ENCODE measurements at places on chromosomes 1 and 21. TPM values are rescaled to one million over a fixed set of nuclear protein-coding genes. Genes with fewer than 3 reads are reported as not detected.

FNDC5 gene
- not detected for total RNA-seq

KCNN3 gene
- total RNA-seq = not detected

GJA4 gene
- not detected for total RNA-seq

FAM151A gene
- total RNA-seq = not detected

ADGRL2 gene
- total RNA-seq = not detected

DNA sequence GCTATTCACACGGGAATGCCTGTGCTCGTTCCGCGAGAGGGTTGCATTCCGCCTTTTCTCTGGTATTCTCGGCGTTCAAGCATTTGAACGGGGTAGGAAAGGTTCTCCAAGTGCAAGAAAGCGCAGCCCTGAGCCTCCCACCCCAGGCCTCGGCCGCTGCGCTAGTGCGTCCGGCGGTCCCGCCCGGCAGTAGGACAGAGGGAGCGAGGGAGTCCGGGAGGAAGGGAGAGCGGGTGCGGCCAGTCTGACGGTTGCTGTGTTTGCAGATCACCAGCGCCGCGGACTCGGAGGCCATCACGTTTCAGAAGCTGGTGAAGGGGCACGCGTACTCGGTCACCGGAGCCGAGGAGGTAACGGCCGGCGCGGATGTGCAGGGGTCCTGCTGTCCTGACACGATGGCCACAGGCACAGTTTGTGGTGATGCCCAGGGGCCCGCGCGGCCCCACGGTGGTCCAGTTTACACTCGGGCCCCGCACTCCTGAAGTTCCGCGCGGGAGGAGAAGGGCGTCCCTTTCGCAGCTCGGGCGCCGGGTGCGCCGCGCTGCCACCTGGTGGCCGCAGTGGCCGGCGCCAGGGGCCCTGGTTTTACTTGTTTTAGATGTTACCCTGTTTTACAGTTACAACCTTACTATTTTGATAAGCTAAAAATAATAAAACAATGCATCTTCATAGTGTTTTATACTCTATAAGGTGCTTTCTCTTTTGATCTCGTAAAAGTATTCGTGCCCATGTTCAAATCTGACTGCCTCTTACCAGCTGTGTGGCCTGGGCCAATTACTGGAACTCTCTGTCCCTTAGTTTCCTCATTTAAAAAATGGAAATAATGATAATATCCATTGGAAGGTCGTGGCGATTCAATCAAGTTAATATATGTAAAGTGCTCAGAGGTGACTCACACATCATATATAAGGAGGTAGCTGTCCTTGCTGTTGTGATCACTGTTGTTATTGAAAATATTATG, 36.7 kb downstream of the CAPN2 start:
- H3K4me1 ChIP-seq = peaks cover 15% of the 10 kb centered on the region
- peak; percentile 65 for DNase-seq
- H3K4me3 ChIP-seq = peak overlapping the region; percentile 56
- no peak overlapping the region for H3K27ac ChIP-seq
- peaks cover 73% of the 10 kb centered on the region for H3K36me3 ChIP-seq

- no peak for DNase-seq
- peaks cover 59% of the 10 kb centered on the region for H3K36me3 ChIP-seq
- H3K4me3 ChIP-seq = no peak overlapping the region
- H3K27me3 ChIP-seq = no peaks in the 10 kb centered on the region
These were observed 52.3 kb downstream of the ITPKB start for GRCh38 chr1:226686440-226687425.

DNA sequence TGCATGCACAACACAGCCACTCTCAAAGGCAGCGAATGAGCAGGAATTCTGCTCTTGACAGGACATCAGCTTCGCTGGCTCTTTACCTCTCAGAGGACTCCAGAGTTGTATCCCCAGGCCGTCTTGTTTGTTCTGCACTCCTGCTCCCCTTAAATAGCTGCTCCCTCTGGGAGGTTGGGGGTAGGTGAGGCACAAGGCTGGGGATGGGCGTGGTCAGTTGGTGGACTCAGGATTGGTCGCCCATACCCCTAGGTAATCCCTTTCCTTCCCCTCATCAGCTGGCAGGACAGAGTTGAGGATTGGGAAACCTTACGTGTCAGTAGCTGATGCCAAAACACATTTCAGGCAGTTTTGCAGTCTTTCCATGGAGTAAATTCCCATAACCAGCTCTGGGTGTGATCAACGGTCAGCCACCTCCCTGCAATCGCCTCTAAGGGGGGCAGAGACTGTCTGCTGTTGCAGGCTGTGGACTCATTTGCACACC, at the start of gene PLA2G2A:
Gene PLA2G2A, minus strand, starts transcription at position 125 of the 484 bp plus-strand sequence. CDS start 845 bp downstream, outside the sequence.
- no peaks in the 10 kb centered on the region for H3K36me3 ChIP-seq
- no peak for DNase-seq
- H3K27ac ChIP-seq = no peak within 1 kb of the TSS
- H3K4me1 ChIP-seq = no peaks in the 10 kb centered on the region
- no peak within 1 kb of the TSS for H3K4me3 ChIP-seq
- H3K27me3 ChIP-seq = peaks cover 21% of the 10 kb centered on the region

- no peak overlapping the region for H3K27ac ChIP-seq
- no peaks in the 10 kb centered on the region for H3K36me3 ChIP-seq
- peaks cover 5% of the 10 kb centered on the region for H3K27me3 ChIP-seq
- no peaks in the 10 kb centered on the region for H3K4me1 ChIP-seq
These were observed 180.4 kb downstream of the FOXD2 start for GRCh38 chr1:47618222-47618720.

DNA sequence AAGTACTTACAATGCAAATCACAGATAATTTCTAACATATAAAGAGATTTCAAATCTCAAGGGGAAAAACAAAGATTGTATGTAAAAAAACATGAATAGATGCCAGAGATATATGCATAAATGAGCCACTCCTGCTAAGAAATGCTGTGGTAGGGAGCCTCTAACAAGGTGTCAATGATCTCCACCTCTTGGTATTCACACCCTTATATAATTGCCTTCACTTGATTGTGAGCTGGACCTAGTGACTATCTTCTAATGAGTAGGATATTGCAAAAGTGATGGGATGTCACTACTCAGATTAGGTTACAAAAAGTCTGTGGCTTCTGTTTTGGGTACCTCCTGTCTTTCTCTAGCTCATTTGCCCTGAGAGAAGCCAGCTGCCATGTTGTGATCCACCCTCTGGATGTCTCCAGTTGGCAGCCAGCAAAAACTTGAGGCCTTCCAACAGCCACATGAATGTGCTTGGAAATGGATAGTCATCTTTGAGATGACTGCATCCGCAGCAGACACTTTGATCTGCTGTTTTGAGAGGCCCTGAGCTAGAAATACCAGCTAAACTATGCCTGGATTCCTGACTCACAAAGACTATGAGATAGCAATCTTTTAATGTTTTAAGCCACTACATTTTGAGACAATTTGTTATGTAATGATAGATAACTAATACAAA, 196.1 kb upstream of the FGGY start:
- peaks cover 5% of the 10 kb centered on the region for H3K27me3 ChIP-seq
- H3K4me3 ChIP-seq = no peak overlapping the region
- DNase-seq = no peak

DNA sequence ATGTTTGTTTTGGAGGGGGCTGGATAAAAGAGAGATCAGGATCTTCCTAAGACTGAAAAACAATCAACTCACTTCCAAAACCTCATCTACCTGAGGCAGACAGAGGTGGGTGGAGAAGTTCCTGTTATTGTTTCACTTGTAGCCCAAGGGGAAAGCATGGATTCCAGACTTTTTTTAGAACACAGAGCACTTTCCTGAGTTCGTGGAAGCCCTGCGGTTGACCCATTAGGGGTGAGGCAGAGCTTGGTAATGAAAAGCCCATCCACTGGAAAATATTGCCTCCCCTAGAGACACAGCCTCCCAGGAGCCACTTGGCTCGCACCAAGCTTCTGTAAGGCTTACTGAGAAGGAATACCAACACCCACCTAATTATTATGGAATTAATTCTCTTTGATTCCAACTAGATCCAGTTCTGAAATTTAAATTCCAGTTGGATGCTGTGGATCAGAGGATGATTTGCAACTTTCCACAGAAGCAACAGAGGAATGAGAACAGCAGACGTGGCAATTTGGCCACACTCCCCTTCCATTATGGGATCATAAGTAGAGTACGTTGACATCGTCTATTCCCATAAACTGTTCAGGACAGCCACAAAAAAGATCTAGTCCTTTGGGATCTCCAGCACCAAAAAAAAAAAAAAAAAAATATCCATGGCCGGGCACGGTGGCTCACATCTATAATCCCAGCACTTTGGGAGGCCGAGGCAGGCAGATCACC, 4.1 kb upstream of the PEF1 start:
- no peak for DNase-seq
- no peak overlapping the region for H3K4me3 ChIP-seq
- H3K27me3 ChIP-seq = no peaks in the 10 kb centered on the region
- peaks cover 21% of the 10 kb centered on the region for H3K4me1 ChIP-seq
- H3K27ac ChIP-seq = no peak overlapping the region
- no peaks in the 10 kb centered on the region for H3K36me3 ChIP-seq

- H3K4me3 ChIP-seq = no peak overlapping the region
- peaks cover 2% of the 10 kb centered on the region for H3K36me3 ChIP-seq
- no peaks in the 10 kb centered on the region for H3K27me3 ChIP-seq
- peaks cover 15% of the 10 kb centered on the region for H3K4me1 ChIP-seq
These were observed 244.3 kb downstream of the SLC45A1 start for GRCh38 chr1:8562222-8562621.

DNA sequence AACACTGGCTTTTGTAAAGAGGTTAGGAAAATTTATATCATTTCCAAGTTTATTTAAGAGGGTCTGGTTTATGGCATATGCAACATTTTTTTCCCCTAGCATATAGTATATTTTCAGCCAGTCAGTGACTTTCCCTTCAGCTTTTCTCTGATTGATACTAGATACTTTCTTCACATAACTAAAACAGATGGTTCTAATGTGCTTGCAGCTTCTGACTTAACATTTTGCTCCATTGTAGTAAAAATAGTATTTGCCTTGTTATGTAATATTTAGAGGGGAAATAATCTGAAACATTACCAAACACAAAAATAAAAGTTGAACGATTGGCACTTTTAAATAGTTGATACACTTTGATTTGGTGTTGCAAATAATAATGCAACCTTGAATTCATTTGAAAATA, 191.7 kb downstream of the GPR52 start:
- H3K27ac ChIP-seq = no peak overlapping the region
- no peaks in the 10 kb centered on the region for H3K4me1 ChIP-seq
- no peak for DNase-seq
- H3K4me3 ChIP-seq = no peak overlapping the region
- no peaks in the 10 kb centered on the region for H3K27me3 ChIP-seq

GRCh38 chr1:47659146-47659545, 221.3 kb downstream of the FOXD2 start:
- DNase-seq = no peak
- no peak overlapping the region for H3K4me3 ChIP-seq
- H3K4me1 ChIP-seq = peaks cover 10% of the 10 kb centered on the region
- no peak overlapping the region for H3K27ac ChIP-seq
- H3K27me3 ChIP-seq = peaks cover 25% of the 10 kb centered on the region
- H3K36me3 ChIP-seq = no peaks in the 10 kb centered on the region

GRCh38 chr1:64790832-64791487, 46.1 kb downstream of the RAVER2 start:
- no peaks in the 10 kb centered on the region for H3K4me1 ChIP-seq
- peaks cover 2% of the 10 kb centered on the region for H3K36me3 ChIP-seq
- no peaks in the 10 kb centered on the region for H3K27me3 ChIP-seq
- H3K4me3 ChIP-seq = no peak overlapping the region

DNA sequence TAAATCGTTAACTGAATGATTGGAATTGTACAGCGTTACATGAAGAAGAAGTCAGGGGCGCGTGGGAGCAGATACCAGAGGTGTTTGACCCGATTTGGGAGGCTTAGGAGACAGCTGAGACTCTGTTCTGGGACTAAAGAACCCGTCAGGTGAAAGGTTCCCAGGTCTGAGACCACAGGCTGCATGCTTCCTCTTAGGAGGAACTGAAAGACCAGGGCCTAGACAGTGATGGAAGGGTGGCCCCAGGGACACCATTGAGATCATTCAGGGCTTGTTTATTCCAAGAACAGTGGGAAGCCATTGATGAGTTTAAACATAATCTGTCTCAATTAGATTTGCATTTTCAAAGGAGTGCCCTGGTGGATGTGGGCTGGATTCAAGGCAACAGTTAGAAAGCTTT, 904 bp downstream of the KLF17 start:
- no peak for DNase-seq
- no peaks in the 10 kb centered on the region for H3K36me3 ChIP-seq
- H3K4me3 ChIP-seq = no peak overlapping the region
- H3K4me1 ChIP-seq = peaks cover 4% of the 10 kb centered on the region
- peaks cover 26% of the 10 kb centered on the region for H3K27me3 ChIP-seq

DNA sequence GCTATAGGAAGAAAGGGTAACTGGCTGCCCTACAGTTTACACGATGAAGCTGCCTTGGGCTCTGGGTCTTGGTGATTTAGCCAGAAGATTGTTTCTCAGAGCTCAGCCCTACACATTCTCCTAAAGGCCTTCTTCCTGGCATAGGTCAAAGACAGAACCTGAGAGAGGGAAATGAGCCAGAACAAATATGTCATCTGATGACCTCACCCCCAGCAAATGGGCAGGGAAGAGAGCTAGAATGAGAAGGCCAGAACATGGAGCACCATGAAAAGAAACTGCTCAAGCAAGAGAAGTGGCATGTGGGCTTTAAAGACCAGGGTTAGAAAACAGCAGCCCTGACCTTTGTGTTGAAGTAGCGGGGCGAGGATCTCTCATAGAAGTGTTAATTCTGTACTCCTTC, 5.5 kb upstream of the ILDR2 start:
- peaks cover 23% of the 10 kb centered on the region for H3K27me3 ChIP-seq
- no peak overlapping the region for H3K4me3 ChIP-seq
- no peak for DNase-seq
- H3K36me3 ChIP-seq = no peaks in the 10 kb centered on the region
- peaks cover 8% of the 10 kb centered on the region for H3K4me1 ChIP-seq

DNA sequence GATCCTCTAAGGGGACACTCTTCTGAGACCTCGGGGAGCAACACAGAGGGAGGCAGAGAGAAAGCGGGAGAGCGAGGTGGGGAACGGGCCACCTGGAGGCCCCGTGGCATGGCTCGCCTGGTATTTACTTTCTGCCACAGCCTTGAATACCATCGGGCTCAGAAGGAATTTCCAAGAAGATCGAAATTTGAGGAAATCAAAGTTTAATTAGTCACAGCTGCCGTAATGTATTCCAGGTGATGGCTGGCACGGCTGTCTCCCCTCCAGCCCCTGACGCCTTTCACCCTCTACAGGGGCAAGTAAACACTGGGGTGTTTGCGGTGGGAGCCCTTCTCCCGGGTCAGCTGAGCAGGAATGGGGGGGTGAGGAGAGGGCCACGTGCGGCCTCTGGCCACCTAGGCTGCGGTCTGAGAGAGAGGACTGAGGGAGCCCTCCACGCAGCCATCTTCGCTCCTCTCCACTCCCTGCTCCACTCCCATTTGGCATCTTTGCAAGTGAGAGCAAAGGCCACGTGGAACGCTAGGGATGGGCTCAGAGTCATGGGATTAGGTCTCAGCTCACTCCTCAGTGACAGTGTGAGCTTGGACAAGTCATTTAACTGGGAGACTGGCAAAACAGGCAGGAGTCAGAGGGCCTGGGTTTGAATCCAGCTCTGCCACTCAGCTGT, 125.2 kb downstream of the SYF2 start:
- H3K4me1 ChIP-seq = peaks cover 46% of the 10 kb centered on the region
- DNase-seq = no peak
- no peak overlapping the region for H3K4me3 ChIP-seq
- no peak overlapping the region for H3K27ac ChIP-seq

- H3K27me3 ChIP-seq = no peaks in the 10 kb centered on the region
- no peaks in the 10 kb centered on the region for H3K36me3 ChIP-seq
- no peak for DNase-seq
- H3K4me1 ChIP-seq = peaks cover 52% of the 10 kb centered on the region
These were observed 282.4 kb upstream of the SGIP1 start for GRCh38 chr1:66251546-66251945.

Measured in activated CD8-positive, alpha-beta T cell treated with anti-CD3 and anti-CD28 coated beads, Interleukin-2, amount 10 ng/mL, durations not matched to agents 7 days and 5 days (primary cell).